ENCODE measurements at places on chromosomes 1 and 21. TPM values are rescaled to one million over a fixed set of nuclear protein-coding genes. Genes with fewer than 3 reads are reported as not detected.

DNA sequence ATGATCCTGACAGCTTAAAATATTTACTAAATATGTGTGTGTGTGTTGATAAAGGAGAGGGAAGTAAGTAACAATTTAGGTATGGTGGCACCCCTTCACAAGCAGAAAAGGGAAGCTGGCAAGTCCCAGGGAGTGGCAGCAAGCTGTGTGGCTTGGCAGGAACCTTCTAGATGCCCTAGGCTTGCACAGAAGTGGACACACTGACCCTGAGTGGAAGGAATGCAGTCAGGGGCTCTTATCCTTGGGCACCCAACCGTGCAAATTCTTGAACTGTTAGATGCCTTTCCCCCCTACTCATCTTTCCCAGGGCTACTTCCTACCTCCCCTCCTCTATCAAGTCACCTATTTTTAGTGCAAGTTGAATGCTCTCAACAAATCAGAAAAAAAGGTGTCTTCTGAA, 18.9 kb downstream of the ACP6 start:
- no peak for DNase-seq

GRCh38 chr1:9088807-9089206, 19.4 kb upstream of the SLC2A5 start:
- DNase-seq, result no peak

GRCh38 chr1:41691424-41691823, 206.9 kb upstream of the EDN2 start:
- DNase-seq, result no peak

DNA sequence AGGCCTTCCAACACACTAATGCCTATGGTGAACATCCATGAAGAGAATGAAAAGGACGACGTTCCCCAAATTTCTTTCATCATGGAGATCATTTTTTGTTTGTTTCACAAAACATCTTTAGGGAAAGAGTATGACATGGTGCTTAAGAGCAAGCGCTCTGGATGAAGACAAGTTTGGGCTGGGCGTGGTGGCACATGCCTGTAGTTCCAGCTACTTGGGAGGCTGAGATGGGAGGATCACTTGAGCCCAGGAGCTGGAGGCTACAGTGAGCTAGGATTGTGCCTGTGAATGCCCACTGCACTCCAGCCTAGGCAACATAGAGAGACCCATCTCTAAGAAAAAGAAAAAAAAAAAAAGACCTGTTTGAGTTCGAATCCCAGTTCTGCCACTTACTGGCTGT, 253.1 kb downstream of the PTPRU start:
- no peak for DNase-seq

GRCh38 chr1:1947493-1947892, 28.4 kb upstream of the TMEM52 start:
- no peak for DNase-seq

DNA sequence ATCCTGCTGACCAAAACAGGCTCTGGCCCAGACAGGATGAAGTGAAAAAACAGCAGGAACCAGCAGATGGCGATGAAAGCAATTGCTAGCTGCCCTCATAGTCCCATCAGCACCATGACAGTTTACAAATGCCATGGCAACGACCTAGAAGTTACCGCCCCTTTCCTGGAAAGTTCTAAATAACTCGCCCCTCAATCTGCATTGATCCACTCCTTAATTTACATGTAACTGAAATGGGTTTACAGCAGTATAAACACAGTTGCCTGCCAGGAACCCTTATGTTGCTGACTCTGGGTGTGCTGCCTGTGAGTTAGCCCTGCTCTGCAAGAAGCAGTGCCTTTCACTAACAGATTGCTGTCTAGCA, 65.5 kb upstream of the CR1L start:
- DNase-seq, result peak; percentile 33

Gene HPCAL4
- 1.1 TPM for polyA plus RNA-seq

All from muscle of leg (tissue), 16 donors.